ENCODE measurements at places on chromosomes 6 and 20. TPM values are rescaled to one million over a fixed set of nuclear protein-coding genes. Genes with fewer than 3 reads are reported as not detected.

DNA sequence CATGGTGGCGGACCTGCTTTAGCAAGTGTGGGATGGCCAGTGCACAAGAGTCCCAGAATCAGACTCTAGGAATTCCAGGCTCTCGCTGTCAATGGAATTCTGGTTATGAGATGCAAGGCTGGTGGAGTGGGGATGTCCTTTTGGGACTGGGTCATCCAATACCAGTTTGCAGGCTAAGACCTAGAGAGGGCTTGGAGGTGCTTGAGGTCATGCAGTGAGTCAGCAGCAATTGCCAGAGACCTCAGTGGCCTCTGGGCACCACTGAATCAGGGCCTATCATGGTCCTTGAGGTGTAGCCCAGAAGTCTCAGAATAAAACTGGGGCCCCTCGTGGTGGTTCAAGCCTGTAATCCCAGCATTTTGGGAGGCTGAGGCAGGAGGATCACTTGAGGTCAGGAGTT lies 1.4 kb upstream of the SCRT2 start:
- DNase-seq: no peak
- peaks cover 59% of the 10 kb centered on the region for H3K27me3 ChIP-seq
- H3K4me3 ChIP-seq: no peak overlapping the region
- no peak overlapping the region for H3K27ac ChIP-seq

GRCh38 chr6:15301179-15302006 lies 55.5 kb downstream of the JARID2 start:
- no peak overlapping the region for H3K4me3 ChIP-seq
- H3K27ac ChIP-seq: no peak overlapping the region
- peaks cover 47% of the 10 kb centered on the region for H3K4me1 ChIP-seq
- DNase-seq: no peak
- no peaks in the 10 kb centered on the region for H3K36me3 ChIP-seq

GRCh38 chr20:4366076-4366475 lies 350.7 kb upstream of the RNF24 start:
- peak; percentile 18 for DNase-seq
- H3K36me3 ChIP-seq: no peaks in the 10 kb centered on the region
- H3K4me3 ChIP-seq: no peak overlapping the region
- H3K4me1 ChIP-seq: no peaks in the 10 kb centered on the region
- no peaks in the 10 kb centered on the region for H3K27me3 ChIP-seq
- H3K27ac ChIP-seq: no peak overlapping the region

GRCh38 chr20:5267092-5267491 lies 49.7 kb downstream of the PROKR2 start:
- no peak overlapping the region for H3K27ac ChIP-seq
- H3K36me3 ChIP-seq: no peaks in the 10 kb centered on the region
- no peaks in the 10 kb centered on the region for H3K4me1 ChIP-seq

- H3K27ac ChIP-seq: peak overlapping the region; percentile 53
- peaks cover 87% of the 10 kb centered on the region for H3K4me1 ChIP-seq
- peak; percentile 55 for DNase-seq
- H3K4me3 ChIP-seq: no peak overlapping the region
- no peaks in the 10 kb centered on the region for H3K27me3 ChIP-seq
Measured at GRCh38 chr6:85417336-85417735, 32.5 kb upstream of the NT5E start.

DNA sequence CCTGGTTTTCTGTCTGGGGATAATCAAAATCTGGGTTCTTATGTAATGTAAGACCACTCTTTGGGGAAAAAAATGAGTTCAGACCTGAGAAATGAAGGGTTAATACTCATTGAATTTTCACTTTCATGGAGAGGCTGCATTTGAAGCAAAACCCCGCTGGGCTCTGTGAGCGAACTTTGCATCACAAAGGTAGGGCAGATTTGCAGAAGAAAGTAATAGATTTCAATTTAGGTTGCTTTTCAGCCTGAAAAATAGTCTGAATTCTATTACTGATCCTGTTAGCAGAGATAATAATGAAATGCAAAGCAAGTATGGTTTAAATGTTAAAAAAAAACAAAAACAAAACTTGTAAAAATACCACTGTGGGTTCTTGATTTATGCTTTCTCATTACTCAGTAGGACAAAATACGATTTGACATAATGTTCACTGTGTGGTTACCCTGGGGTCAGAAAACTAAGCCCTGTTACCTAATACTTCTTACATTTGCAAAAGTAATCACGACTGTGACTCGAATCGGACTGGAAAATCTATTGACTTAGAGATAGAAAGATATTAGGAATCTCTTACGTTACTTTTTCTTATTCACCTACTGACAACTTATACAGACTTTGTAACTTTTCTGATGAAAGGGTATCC lies 72.2 kb downstream of the UST start:
- no peak overlapping the region for H3K27ac ChIP-seq
- H3K36me3 ChIP-seq: no peaks in the 10 kb centered on the region
- H3K27me3 ChIP-seq: no peaks in the 10 kb centered on the region
- H3K4me3 ChIP-seq: no peak overlapping the region
- no peak for DNase-seq

GRCh38 chr20:19073584-19074218 lies 138.7 kb upstream of the SLC24A3 start:
- no peak for DNase-seq
- H3K27ac ChIP-seq: no peak overlapping the region
- H3K27me3 ChIP-seq: no peaks in the 10 kb centered on the region
- no peak overlapping the region for H3K4me3 ChIP-seq

DNA sequence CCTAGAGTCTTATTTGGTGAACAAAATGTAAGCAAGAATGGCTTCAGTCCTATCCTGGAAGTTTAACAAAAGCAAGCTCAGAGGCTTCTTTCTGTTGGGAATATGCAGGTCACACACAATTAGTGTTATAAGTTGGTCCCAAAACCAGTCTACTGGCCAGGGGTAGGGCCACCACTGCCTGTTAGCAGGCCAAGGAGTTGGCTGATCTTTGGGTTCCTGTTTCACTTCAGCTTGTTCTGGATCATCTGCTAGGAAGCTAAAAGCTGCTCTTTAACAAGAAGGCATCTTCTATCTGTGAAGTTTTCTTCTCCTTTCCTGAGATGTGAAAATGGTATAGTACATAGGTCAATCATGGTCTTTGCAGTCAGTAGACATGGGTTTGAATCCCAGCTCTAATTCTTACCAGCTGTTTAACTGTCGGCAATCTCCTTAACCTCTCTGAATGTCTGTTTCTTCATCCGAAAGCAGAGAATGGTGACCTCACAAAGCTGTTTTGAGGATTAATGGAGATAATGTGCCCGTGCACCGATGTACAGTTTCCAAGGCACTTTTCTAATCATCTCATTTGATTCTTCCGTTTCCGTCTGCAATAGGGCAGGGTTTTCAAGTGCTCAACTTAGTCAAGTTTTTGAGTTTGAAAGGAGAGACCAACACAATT lies 271.2 kb upstream of the TAB2 start:
- H3K4me1 ChIP-seq: peaks cover 41% of the 10 kb centered on the region
- H3K27ac ChIP-seq: no peak overlapping the region
- H3K36me3 ChIP-seq: no peaks in the 10 kb centered on the region
- no peak overlapping the region for H3K4me3 ChIP-seq
- no peaks in the 10 kb centered on the region for H3K27me3 ChIP-seq

- no peak overlapping the region for H3K27ac ChIP-seq
- H3K36me3 ChIP-seq: no peaks in the 10 kb centered on the region
- no peaks in the 10 kb centered on the region for H3K27me3 ChIP-seq
- H3K4me1 ChIP-seq: peaks cover 57% of the 10 kb centered on the region
Measured at GRCh38 chr20:36850759-36851158, 25.2 kb upstream of the TLDC2 start.

GRCh38 chr6:107333491-107333890 lies 125.9 kb downstream of the PDSS2 start:
- H3K27me3 ChIP-seq: no peaks in the 10 kb centered on the region
- DNase-seq: no peak
- H3K4me1 ChIP-seq: no peaks in the 10 kb centered on the region
- no peak overlapping the region for H3K4me3 ChIP-seq
- no peaks in the 10 kb centered on the region for H3K36me3 ChIP-seq

- H3K4me1 ChIP-seq: no peaks in the 10 kb centered on the region
- H3K27me3 ChIP-seq: peaks cover 51% of the 10 kb centered on the region
- H3K27ac ChIP-seq: no peak overlapping the region
- no peak for DNase-seq
Measured at GRCh38 chr20:57316795-57317201, 12.8 kb upstream of the SPO11 start.

- no peak overlapping the region for H3K27ac ChIP-seq
- H3K27me3 ChIP-seq: no peaks in the 10 kb centered on the region
- H3K4me1 ChIP-seq: no peaks in the 10 kb centered on the region
- H3K4me3 ChIP-seq: no peak overlapping the region
- DNase-seq: no peak
- H3K36me3 ChIP-seq: no peaks in the 10 kb centered on the region
Measured at GRCh38 chr6:167512696-167513375, 187.9 kb downstream of the TTLL2 start.

GRCh38 chr20:22339091-22339881 lies 245.1 kb downstream of the FOXA2 start:
- peaks cover 11% of the 10 kb centered on the region for H3K27me3 ChIP-seq
- peak; percentile 73 for DNase-seq
- H3K27ac ChIP-seq: no peak overlapping the region
- H3K4me3 ChIP-seq: no peak overlapping the region

DNA sequence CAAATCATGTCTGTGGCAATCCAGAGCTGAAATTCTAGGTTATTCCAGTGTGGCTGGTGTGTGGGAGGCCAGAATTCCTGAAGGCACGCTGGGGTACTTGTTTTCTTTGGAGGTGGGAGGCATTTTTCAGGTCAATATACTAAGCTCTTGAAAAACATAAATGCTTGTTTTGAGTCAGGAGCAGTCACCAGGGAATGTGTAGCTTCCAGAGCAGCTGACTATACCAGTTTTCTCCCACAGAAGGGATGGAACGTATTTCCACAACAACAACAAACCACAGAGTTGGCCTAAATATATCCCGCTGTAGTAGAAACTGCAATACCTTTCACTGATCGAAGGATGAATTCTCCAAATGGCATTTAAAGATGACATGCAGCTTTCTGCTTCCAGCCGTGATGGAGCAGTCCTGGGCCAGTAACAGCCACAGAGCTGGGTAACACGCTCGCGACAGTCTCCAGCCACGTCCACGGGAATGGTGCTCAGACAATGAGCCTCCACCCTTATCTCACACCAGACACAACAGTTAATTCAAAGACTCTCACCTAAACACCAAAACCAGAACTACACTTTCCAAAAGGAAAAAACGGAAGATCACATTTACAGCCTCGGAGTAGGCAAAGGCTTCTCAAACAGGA lies 23.2 kb downstream of the CHRNA4 start:
- no peaks in the 10 kb centered on the region for H3K4me1 ChIP-seq
- H3K4me3 ChIP-seq: no peak overlapping the region
- DNase-seq: no peak
- H3K27ac ChIP-seq: no peak overlapping the region

GRCh38 chr20:44941120-44941691 lies 19.0 kb downstream of the TOMM34 start:
- peaks cover 5% of the 10 kb centered on the region for H3K4me1 ChIP-seq
- peaks cover 45% of the 10 kb centered on the region for H3K36me3 ChIP-seq
- H3K27me3 ChIP-seq: no peaks in the 10 kb centered on the region
- no peak overlapping the region for H3K27ac ChIP-seq

- peak; percentile 49 for DNase-seq
- H3K36me3 ChIP-seq: peaks cover 4% of the 10 kb centered on the region
- H3K27ac ChIP-seq: 0 out of 2 replicates have a peak overlapping the region, but pooled peaks have one; percentile 15
- H3K27me3 ChIP-seq: no peaks in the 10 kb centered on the region
- H3K4me1 ChIP-seq: peaks cover 22% of the 10 kb centered on the region
Measured at GRCh38 chr6:83096791-83097190, 29.3 kb downstream of the DOP1A start.

DNA sequence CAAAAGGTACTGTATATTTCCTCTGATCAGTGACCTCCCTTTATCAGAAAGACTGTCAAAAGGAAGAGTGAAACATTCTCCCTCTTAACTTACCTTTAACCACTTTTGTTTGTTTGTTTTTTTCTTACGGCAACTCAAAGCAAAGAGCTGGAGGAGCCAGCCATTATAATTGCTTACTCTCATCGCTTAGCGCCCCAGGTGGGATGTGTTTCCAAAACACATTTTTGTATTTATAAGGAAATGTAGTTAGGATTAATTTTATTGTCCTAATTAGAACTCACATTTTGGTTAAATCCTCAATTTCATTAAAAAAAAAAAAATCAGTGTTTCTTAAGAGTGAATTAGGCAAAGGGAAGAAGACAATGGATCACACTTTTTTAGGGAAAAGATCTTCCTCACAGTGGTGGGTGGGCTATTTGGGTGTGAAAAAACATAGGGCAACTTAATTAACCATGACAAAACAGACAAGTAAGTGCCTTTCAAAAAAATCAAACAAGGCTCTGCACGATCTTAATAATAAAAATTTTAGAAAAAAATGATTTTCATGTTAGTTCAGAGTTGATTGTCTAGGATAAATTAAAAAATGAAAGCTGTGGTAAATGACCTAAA lies 1.2 kb upstream of the PHACTR2 start:
- peak overlapping the region; percentile 81 for H3K27ac ChIP-seq
- H3K27me3 ChIP-seq: no peaks in the 10 kb centered on the region
- H3K36me3 ChIP-seq: no peaks in the 10 kb centered on the region
- DNase-seq: peak; percentile 2

- H3K4me1 ChIP-seq: peaks cover 10% of the 10 kb centered on the region
- no peak overlapping the region for H3K4me3 ChIP-seq
- DNase-seq: no peak
- no peaks in the 10 kb centered on the region for H3K27me3 ChIP-seq
- no peaks in the 10 kb centered on the region for H3K36me3 ChIP-seq
- no peak overlapping the region for H3K27ac ChIP-seq
Measured at GRCh38 chr6:108798670-108799353, 49.4 kb upstream of the ARMC2 start.

DNA sequence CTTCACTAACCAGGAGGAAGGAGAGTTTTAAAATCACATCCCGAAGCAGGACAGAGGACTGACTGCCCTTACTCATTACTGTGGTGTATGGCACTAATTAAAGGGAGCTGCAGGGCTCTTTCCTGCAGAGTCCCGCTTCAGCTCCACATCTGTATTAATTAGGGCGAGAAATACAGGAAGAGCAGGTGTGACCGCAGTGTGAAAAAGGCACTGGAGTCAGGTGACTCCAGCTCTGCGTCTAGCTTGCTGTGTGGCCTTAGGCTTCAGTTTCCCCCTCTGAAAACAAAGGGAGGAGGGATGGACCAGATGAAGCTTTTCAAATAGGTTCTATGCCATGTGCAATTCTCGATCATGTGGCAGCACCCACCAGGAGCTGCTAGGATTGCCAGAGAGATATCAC lies 34.0 kb downstream of the KIAA1755 start:
- no peaks in the 10 kb centered on the region for H3K36me3 ChIP-seq
- H3K27ac ChIP-seq: no peak overlapping the region
- DNase-seq: no peak
- H3K4me1 ChIP-seq: peaks cover 2% of the 10 kb centered on the region
- no peaks in the 10 kb centered on the region for H3K27me3 ChIP-seq

ANGPT4 gene
- not detected for total RNA-seq

VIP gene
- total RNA-seq: 0.32 TPM

HS3ST5 gene
- not detected for total RNA-seq

EPB41L1 gene
- total RNA-seq: 19.2 TPM

NFATC2 gene
- 0.51 TPM for total RNA-seq

SUMO4 gene
- total RNA-seq: 6.3 TPM

TNF gene
- total RNA-seq: not detected

ADGRG6 gene
- total RNA-seq: 1.6 TPM

ZFP57 gene
- total RNA-seq: not detected

CDK5RAP1 gene
- total RNA-seq: 18.3 TPM
